ENCODE measurements at places on chromosomes 6 and 20.

- no peak for DNase-seq
Observed at GRCh38 chr6:13813621-13814175, 659 bp downstream of the MCUR1 start.

DNA sequence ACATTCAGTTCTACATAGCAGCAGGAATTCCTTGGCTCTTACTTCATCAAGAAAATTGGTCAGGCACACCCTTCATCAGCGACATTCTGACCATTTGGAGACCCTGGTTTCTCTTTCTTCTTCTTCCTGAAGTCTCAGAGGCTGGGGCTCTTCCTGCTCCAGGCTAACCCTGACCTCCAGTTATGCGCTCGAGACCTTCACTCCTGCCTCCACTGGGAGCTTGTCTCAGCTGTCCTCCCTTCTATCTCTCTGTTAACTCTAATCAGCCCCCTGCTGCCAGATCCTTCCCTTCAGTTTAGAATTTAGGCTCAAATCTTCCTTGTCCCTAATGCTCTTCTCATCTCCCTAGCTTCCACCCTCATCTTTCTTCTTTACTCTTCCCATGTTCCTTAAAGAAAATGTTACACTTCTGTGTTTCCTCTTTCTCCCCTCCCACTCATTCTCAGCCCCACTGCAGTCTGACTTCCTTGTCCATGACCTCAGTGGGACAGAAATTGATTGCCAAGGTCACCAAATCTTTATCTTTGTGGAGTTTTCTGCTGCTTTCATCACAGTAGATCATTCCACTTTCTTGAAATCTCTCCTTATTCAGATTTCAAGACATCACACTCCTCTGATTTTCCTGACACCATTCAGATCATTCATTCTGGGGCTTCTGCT lies 8.4 kb upstream of the HLA-DOA start:
- no peak for DNase-seq

- no peak for DNase-seq
Observed at GRCh38 chr6:818196-818595, 125.3 kb upstream of the EXOC2 start.

DNA sequence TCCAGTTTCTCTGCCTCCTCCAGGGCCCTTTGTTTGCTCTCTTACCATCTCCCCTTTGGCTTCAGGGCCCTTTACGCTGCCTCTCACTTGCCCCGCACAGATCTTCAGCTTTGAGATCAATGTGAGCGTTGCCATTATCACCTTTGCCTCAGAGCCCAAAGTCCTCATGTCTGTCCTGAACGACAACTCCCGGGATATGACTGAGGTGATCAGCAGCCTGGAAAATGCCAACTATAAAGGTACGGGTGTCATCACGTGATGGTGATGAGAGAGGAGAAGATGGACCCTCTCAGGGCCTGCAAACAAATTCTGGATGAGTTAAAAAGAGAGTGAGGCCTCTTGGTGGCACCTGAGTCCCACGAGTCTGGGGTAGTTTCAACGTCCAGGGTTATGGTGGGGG lies 8.3 kb downstream of the C2 start:
- DNase-seq = no peak

Data from activated CD8-positive, alpha-beta memory T cell treated with anti-CD3 and anti-CD28 coated beads for 24 hours (primary cell).